CD4-positive, alpha-beta memory T cell (primary cell): ENCODE measurements at places on chromosomes 1 and 21. TPM values are rescaled to one million over a fixed set of nuclear protein-coding genes. Genes with fewer than 3 reads are reported as not detected.

The FAM3B gene
- not detected for polyA plus RNA-seq

The CNIH3 gene
- polyA plus RNA-seq: 1.9 TPM

The MYBPH gene
- polyA plus RNA-seq: not detected

The TMEM51 gene
- polyA plus RNA-seq: not detected

The DAB1 gene
- 3.9 TPM for polyA plus RNA-seq

The KMO gene
- polyA plus RNA-seq: not detected

The OR2L13 gene
- polyA plus RNA-seq: not detected

The LINGO4 gene
- polyA plus RNA-seq: 0.20 TPM

The CELF3 gene
- not detected for polyA plus RNA-seq

The RHCE gene
- polyA plus RNA-seq: 0.61 TPM

The PTPN22 gene
- 66.1 TPM for polyA plus RNA-seq
